ENCODE measurements at places on chromosomes 12 and 14.

DNA sequence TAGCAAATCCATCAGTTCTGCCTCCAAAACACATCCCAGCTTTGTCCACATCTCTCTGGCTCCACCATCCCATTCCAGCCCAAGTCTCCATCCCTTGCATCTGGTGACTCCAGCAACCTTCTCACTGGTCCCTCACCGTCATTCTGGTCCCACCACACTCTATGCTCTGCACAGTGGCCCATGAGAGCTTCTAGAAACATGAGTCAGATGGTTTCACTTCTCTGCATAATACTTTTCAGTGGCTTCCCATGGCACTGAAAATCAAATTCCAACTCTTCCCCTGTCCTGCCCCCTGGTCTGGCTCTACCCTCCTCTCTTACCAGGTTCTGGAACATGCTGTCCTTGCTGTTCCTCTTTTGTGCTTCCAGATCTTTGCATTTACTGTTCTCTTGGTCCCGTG lies 17.2 kb upstream of the C12orf76 start:
- H3K4me1 ChIP-seq = no peaks in the 10 kb centered on the region
- no peak for DNase-seq
- H3K27ac ChIP-seq = no peak overlapping the region
- H3K36me3 ChIP-seq = no peaks in the 10 kb centered on the region

DNA sequence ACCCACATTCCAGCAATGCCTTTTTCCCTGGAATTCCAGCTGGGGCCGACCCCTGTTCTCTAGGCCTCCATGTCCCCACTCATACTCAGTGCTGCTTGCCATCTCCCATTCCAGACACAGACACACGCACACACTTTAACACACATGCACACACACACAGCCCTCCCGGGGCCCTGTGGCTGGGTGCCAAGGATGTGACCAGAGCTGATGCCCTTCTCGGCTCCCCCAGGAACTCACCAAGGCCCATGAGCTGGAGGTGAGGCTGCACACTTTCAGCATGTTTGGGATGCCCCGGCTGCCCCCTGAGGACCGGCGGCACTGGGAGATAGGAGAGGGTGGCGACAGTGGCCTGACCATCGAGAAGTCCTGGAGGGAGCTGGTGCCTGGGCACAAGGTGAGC lies 4.3 kb downstream of the PLEKHG6 start:
- H3K4me1 ChIP-seq = peaks cover 17% of the 10 kb centered on the region
- H3K27ac ChIP-seq = no peak overlapping the region
- H3K4me3 ChIP-seq = no peak overlapping the region
- DNase-seq = no peak

- H3K27me3 ChIP-seq = no peaks in the 10 kb centered on the region
- no peaks in the 10 kb centered on the region for H3K4me1 ChIP-seq
- no peak overlapping the region for H3K27ac ChIP-seq
- no peak overlapping the region for H3K4me3 ChIP-seq
- H3K36me3 ChIP-seq = no peaks in the 10 kb centered on the region
These were observed 147.4 kb downstream of the BCL11B start for GRCh38 chr14:99124482-99125105.

- no peaks in the 10 kb centered on the region for H3K4me1 ChIP-seq
- H3K27me3 ChIP-seq = no peaks in the 10 kb centered on the region
- no peak overlapping the region for H3K27ac ChIP-seq
- no peak overlapping the region for H3K4me3 ChIP-seq
- H3K36me3 ChIP-seq = no peaks in the 10 kb centered on the region
These were observed 318.8 kb downstream of the PRKD1 start for GRCh38 chr14:29608861-29609260.

DNA sequence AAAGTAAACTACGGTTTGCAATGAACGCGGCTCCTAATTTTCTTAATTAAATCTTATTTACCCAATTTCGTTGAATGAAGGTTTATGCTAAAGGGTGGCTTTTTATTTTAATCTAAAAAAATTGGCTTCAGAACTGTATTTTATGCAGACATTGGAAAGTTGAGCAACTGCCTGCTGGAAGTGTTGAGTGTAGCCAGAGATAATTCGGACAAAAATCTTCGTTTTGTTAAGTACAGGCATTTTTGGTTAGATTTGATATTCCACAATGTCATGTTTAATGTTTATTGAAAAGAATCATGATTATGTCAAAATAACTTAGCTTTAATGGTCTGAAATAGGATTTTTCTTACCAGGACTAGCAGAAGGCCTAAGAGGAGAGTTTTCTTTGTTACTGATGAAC lies 875 bp downstream of the IRAK3 start:
- H3K4me1 ChIP-seq = no peaks in the 10 kb centered on the region
- no peak for DNase-seq
- H3K27me3 ChIP-seq = peaks cover 60% of the 10 kb centered on the region
- H3K4me3 ChIP-seq = no peak overlapping the region
- H3K36me3 ChIP-seq = no peaks in the 10 kb centered on the region

DNA sequence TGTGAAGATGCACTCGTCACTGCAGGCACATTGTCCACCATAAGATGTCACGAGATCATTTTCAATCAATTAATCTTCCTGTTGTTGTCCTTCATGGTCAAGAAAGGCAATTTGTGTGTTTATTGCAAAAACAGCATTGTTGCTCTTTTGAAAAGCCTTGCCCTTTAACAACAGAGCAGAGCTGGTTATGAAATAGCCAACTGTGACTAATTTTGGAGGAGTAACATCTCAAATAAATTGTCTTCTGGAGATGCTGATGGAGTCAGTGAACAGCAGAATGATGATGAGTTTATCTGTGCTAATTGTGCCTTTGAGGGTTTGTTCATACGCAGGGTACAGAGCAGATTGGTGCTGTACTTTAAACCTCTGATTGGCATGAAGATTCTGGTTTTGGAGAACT lies 88.3 kb upstream of the E2F7 start:
- H3K27ac ChIP-seq = no peak overlapping the region
- no peak for DNase-seq
- H3K4me3 ChIP-seq = no peak overlapping the region
- H3K27me3 ChIP-seq = no peaks in the 10 kb centered on the region
- H3K36me3 ChIP-seq = no peaks in the 10 kb centered on the region

- DNase-seq = no peak
- H3K4me1 ChIP-seq = no peaks in the 10 kb centered on the region
- peaks cover 16% of the 10 kb centered on the region for H3K27me3 ChIP-seq
- no peak overlapping the region for H3K27ac ChIP-seq
These were observed 7.2 kb downstream of the PDE3A start for GRCh38 chr12:20375560-20375959.

DNA sequence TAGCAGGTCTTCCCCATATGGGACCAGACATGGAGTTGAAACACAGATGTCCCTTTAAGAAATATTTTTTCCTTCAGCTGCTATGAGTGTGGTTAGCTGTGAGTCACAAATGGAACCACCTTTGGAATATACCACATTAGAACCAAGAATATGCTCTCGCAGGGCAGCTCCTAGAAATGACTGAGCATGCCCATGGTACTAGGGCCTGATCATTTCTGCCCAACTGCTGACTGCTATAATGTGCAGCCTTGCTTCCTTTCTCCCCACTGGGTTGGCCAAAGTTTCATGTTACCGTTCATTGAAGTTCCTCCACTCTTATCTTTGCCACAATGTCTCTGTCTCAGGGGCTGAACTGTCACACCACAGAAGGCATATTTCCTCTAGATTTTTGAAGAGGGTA lies 1074.6 kb downstream of the FLRT2 start:
- H3K4me3 ChIP-seq = no peak overlapping the region
- H3K27me3 ChIP-seq = no peaks in the 10 kb centered on the region
- H3K27ac ChIP-seq = no peak overlapping the region
- no peak for DNase-seq

- H3K4me1 ChIP-seq = peaks cover 34% of the 10 kb centered on the region
- H3K27me3 ChIP-seq = no peaks in the 10 kb centered on the region
- no peaks in the 10 kb centered on the region for H3K36me3 ChIP-seq
- no peak overlapping the region for H3K4me3 ChIP-seq
These were observed 110.1 kb downstream of the SAMD4A start for GRCh38 chr14:54676812-54677708.

DNA sequence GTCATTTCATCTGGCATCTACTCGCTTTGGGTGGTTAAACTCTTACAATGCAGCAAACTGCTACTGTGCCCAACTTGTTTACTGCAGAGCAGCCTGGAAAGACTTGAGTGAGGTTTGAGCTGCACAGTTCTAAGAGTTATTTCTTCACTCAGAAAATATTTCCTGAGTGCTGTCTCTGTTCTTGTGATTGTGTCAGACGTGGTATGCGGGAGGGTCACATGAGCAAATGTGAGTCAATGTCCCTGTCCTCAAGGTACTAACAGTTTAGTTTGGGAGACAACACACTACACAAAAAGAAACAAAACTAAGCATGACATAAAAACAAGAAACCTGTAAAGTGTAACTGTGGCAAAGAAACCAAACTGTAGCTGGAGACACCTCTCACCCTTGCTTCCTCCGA lies 32.4 kb downstream of the FLVCR2 start:
- H3K36me3 ChIP-seq = no peaks in the 10 kb centered on the region
- H3K4me3 ChIP-seq = no peak overlapping the region
- no peaks in the 10 kb centered on the region for H3K27me3 ChIP-seq

- no peaks in the 10 kb centered on the region for H3K4me1 ChIP-seq
- DNase-seq = peak; percentile 84
- H3K27me3 ChIP-seq = peaks cover 3% of the 10 kb centered on the region
- peak overlapping the region; percentile 46 for H3K4me3 ChIP-seq
- no peak overlapping the region for H3K27ac ChIP-seq
These were observed 34.5 kb upstream of the VRK1 start for GRCh38 chr14:96762650-96763049.

GRCh38 chr12:21372602-21373001 lies at the start of gene IAPP:
TSS of gene IAPP (plus strand) at chr12:21372902. CDS start at chr12:21373352, 450 bp downstream.
- no peak within 1 kb of the TSS for H3K4me3 ChIP-seq
- H3K4me1 ChIP-seq = no peaks in the 10 kb centered on the region
